ENCODE measurements at places on chromosomes 11 and 22. TPM values are rescaled to one million over a fixed set of nuclear protein-coding genes. Genes with fewer than 3 reads are reported as not detected.

Gene CRY2
- 8.0 TPM for polyA plus RNA-seq

Gene OAF
- 2.1 TPM for polyA plus RNA-seq

Gene FAM76B
- polyA plus RNA-seq, result 11.0 TPM

Gene IMMP1L
- 47.7 TPM for polyA plus RNA-seq

Gene MRGPRX3
- polyA plus RNA-seq, result not detected

Gene LYVE1
- polyA plus RNA-seq, result not detected

Gene MYH9
- polyA plus RNA-seq, result 24.9 TPM

Gene APOBEC3C
- polyA plus RNA-seq, result 22.8 TPM

Gene OR51B2
- polyA plus RNA-seq, result not detected

Gene THAP12
- polyA plus RNA-seq, result 7.2 TPM

Gene TRIM29
- 0.17 TPM for polyA plus RNA-seq

Gene MTMR3
- 23.4 TPM for polyA plus RNA-seq

Gene E2F8
- 5.4 TPM for polyA plus RNA-seq

Gene LDLRAD3
- polyA plus RNA-seq, result 22.8 TPM

Gene KRTAP5-3
- polyA plus RNA-seq, result not detected
